ENCODE measurements at places on chromosomes 12 and 14.

GRCh38 chr12:3920351-3921150 is 47.4 kb upstream of the PARP11 start:
- DNase-seq: no peak

GRCh38 chr14:39641224-39641623 is 209.0 kb upstream of the FBXO33 start:
- no peak for DNase-seq

GRCh38 chr12:132289356-132290202 is 39.8 kb downstream of the GALNT9 start:
- DNase-seq: no peak

DNA sequence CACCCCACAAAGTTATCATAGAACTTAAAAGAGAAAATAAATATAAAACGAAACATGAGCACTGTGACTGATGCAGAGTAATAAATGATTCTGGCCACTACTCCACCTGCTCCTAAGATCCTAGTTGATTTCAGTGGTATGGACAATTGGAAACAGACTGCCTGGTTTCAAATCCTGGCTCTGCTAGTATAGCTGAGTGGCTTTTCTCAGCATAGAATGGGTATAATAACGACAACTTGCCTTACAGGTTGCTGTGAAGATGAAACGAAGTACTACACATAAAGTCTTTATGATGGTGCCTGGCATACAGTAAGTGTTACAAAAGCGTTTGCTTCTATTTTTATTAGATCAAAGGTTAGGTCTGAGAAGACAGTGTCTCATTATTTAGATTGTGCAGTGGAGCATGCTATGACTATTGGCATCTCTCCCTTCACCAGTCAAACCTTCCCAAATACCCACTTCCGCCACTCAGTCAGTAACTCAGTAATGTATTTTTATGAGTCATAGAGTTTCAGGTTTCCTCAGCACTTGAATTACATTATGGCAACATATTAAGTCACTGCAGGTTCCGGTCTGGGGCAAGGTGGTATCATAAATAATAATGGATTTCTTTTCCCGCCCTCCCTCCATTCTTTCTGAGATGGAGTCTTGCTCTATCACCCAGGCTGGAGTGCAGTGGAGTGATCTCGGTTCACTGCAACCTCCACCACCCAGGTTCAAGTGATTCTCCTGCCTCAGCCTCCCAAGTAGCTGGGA is 29.7 kb upstream of the NR2C1 start:
- no peak for DNase-seq

- no peak for DNase-seq
These were observed 35.0 kb downstream of the CORO1C start for GRCh38 chr12:108696111-108696995.

DNA sequence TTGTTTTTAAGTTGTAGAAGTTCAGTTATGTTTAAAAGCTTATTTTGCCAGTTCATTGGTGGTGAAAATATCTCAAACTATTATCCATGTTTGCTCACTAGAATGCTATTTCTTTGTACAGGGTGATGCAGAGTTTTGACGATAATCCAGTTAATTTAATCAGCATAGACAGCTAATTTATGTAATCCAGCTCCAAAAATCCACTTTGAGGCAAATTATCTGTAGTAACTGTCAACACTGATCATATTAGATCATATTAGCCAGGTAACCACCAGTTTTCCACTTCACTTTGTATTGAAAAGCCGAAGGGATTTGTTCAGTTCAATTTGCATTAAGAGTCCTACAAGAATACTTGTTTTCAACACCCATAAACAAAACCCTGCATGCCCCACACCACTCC is 378.6 kb downstream of the PDZRN4 start:
- no peak for DNase-seq

GRCh38 chr14:67263499-67264149 is 22.4 kb downstream of the PALS1 start:
- DNase-seq: no peak

DNA sequence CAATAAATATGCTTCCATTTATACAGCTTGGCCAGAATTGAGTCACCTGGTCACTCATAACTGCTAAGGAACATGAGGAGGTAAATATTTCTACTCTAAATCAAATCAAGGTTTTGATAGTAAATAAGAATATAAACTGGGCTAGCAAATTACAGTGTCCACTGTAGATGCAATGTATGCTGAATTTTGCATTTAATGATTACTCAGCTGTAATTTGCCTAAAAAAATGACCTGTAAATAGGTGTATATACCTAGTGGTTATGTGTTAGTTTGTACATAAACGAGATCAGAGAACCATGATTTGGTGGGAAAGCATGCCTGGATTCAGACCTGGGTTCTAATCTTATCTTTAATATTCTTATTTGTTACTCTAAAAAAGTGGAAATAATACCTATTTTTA is 76.6 kb upstream of the CNTN1 start:
- no peak for DNase-seq

- no peak for DNase-seq
These were observed 66.8 kb upstream of the CFL2 start for GRCh38 chr14:34781242-34781641.

GRCh38 chr14:66248256-66248655 is 237.9 kb upstream of the CCDC196 start:
- DNase-seq: no peak

DNA sequence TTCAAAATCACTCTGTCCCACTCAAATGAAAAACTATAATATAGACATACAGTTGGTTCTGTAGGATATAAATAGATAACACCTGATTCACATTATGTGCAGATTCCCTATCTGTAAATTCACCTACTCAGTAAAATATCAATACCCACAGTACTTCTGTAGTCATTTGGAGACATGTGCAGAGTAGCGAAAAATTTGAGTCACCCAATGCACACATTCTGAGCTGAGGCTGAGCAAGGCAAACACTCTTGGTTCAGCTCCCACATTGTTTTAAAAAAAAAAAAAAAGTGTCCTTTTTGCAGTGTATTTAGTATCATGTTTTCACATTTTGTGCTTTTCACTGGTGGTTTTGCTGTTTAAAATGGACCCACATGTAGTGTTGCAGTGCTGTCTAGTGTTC is 27.3 kb upstream of the BBS10 start:
- DNase-seq: no peak

- no peak for DNase-seq
These were observed 476.5 kb downstream of the APAF1 start for GRCh38 chr12:99121546-99121945.

DNA sequence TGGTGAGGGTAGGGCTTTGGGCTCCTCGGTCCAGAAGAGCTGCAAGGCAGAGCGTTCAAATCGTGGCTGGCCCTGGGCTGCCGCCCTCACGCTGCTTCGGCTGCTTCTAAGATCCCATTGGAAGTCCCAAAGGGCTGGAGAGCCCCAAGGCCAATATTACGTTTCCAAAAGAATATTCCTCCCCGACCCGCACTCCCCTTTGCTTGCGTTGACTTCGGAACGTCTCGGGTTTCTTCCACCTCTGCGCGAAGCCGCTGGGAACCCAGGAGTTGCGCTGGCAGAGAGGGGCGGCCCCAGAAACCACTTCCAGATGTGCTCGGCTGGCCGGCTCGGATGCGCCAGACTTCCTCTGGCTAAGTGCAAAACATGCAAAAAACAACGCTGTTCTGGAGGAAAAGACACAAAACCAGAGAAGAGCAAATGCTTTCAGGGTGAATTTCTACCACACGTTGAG is at the start of gene GLT8D2:
Gene GLT8D2, minus strand, starts transcription at position 285 of the 454 bp plus-strand sequence. CDS start 30,539 bp downstream, outside the sequence.
- no peak for DNase-seq

- DNase-seq: no peak
These were observed 481.4 kb downstream of the TRHDE start for GRCh38 chr12:72753571-72753970.

GRCh38 chr14:71363946-71364925 is 457.0 kb downstream of the PCNX1 start:
- no peak for DNase-seq

DNA sequence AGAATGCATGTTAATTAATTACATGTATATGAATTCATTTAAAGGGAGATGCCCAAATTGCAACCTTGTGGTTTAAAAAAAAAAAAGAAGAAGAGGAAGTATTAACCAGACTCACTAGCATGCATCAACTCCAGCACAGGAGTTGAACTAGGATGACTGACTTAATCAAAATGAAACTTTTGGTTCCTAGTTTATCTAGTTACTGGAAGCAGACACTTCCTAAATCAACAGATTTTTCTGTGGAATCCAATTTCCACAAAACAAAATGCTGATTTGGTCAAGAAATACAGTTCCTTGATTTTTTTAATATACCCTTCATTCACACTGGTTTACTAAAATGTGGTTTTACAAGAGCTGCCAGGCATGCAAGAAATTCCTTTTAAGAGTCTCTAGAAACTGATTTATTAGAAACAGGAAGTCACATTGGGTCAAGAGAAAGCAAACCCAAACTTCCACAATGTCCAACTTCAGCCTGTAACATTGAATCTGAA is 41.6 kb downstream of the ITPR2 start:
- DNase-seq: no peak

GRCh38 chr12:102728506-102729242 is 188.4 kb downstream of the PAH start:
- no peak for DNase-seq

DNA sequence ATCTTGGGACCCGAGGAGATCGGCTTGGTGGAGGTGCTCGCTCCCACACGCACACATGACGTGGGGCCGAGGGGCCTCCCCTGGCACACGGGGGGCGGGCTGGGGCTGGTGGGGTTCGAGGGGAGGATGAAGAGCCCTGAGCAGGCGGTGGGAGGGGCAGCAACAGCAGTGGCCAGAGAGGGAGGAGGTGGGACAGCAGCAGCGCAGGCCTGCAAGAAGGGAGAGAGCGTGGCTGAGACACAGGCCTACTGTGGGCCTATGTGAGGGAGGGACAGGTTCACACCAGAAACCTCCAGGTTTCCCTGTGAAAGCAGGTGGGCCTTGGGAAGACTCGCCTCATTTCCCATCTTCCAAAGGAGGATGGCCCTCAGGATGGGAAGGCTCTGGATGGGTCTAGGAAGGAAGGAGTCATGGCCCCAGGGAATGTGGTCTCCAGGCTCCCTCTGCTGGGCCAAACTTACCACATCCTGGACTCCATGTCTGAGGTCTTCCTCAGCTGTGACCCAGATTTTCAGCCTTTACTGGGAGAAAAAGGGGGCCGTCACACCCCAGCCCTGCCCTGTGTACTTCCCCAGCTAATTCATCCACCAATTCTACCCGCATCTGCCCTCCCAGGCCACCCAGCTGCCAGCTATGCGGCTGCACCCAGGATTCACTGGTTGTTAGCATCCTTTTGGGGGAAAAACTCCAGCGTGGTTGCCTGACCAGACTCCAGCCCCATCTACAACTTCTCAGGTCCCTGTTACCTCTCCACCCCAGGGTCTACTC is 2.8 kb downstream of the PIANP start:
- no peak for DNase-seq

DNA sequence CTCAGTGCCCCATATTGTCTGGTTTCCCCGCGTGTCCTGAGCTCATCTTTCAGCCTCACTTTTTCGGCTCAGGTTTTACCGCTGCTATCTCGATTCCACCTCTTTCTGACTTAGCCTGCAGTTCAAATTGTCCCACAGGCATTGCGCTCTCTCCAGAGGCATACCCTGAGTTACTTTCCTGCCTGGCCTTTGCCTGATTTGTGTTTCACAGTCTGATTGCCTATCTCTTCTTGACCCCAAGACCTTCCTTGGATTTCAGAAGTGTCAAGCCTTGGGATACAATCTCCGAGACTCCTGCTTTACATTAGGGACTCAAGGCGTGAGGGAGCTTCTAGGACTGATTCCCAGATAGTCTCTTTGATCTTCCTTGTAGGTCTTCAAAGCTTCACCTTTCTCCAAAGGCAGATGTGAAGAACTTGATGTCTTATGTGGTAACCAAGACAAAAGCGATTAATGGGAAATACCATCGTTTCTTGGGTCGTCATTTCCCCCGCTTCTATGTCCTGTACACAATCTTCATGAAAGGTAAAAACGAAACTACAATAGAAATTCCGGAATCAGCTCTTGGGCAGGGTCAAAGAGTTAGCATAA is 629 bp downstream of the LETMD1 start:
- DNase-seq: no peak

GRCh38 chr12:22014783-22015144 is 31.3 kb upstream of the CMAS start:
- no peak for DNase-seq

DNA sequence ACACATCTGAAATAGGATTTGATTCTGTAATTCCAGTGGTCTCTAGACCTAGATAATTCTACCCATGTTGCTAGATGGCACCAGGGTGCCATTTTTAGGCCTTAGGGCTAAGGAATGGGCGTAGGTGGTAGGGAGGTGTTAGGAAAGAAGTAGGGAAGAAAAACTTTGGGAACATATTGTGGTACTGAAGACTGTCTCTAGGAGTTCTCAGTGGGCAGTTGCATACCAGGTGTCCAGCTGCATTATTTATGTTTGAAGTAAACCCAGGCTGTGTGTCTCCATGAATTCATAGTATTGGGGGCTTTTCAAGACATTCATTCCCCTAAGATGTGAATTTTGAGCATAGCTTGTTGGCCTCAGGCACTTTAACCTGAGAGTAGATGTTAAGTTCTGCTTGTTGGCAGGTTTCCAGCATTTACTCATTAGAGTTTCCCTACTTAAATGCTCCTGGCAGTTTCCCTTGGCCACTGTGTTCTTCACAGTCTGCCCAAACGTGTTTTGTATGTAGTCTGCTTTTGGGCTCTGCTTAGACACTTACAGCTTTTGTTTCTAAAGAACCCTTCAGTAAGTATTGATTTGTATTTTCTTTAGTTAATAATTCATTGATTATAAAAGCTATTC is 31.5 kb upstream of the CCT2 start:
- DNase-seq: no peak

GRCh38 chr12:124506145-124506831 is 61.1 kb downstream of the NCOR2 start:
- no peak for DNase-seq

DNA sequence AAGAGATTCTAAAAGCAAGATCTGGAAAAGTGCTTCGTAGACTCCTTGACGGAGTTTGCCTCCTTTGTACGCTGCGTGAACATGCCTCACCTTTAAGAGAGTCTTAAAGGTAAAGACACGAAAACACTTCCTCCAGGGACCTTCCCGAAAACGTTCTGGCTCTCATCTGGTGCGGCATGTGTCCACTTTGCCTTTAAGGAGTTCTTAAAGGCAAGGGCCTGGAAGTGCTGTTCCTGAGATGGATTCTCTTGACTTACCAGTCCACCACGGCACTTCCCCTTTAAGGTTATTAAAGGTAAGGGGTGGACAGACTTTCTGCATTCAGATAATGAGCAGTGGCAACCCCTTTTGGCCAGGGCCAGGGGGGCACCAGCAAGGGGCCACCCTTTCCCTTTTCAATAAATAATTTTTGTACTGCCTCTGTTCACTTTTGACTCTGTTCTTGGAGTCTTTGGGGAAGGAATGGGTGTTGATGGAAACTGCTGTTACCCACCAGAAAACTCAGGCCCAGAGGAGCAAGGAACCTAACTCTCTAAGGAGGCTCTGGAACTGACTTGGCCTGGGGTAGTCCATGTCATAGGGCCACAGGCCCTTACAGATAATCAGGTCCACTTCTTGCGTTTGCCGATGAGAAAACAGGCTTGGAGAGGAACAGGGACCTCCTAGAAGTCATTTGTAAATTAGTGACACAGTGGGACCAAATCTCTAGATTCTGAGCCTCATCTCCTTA is 4.4 kb downstream of the REM2 start:
- no peak for DNase-seq

- no peak for DNase-seq
These were observed 14.7 kb downstream of the BTBD7 start for GRCh38 chr14:93317875-93318807.

GRCh38 chr12:78371284-78371683 is 493.3 kb upstream of the SYT1 start:
- no peak for DNase-seq
